Caco-2 (cell line): ENCODE measurements at places on chromosomes 1 and 21. TPM values are rescaled to one million over a fixed set of nuclear protein-coding genes. Genes with fewer than 3 reads are reported as not detected.

G0S2 gene
- 40.4 and 45.7 TPM in 2 replicates for total RNA-seq

POFUT2 gene
- 32.0 and 36.5 TPM in 2 replicates for total RNA-seq

ADAMTS5 gene
- not detected in 2 replicates for total RNA-seq

MEX3A gene
- 8.9 and 12.2 TPM in 2 replicates for total RNA-seq

TRIM67 gene
- 0.54 and 0.58 TPM in 2 replicates for total RNA-seq

PLXNA2 gene
- total RNA-seq: 3.2 and 5.7 TPM in 2 replicates

ITGB2 gene
- total RNA-seq: 0.48 and 1.1 TPM in 2 replicates

TCHHL1 gene
- not detected in 2 replicates for total RNA-seq

DUSP10 gene
- 2.0 and 2.1 TPM in 2 replicates for total RNA-seq

IL19 gene
- total RNA-seq: not detected in 2 replicates

AIRE gene
- not detected in 2 replicates for total RNA-seq

- no peak for DNase-seq
These were observed 13.9 kb downstream of the COL9A2 start for GRCh38 chr1:40303051-40303771.

GRCh38 chr21:27802816-27803475 is 836.1 kb upstream of the ADAMTS5 start:
- DNase-seq: peak; percentile 43

GRCh38 chr1:180386745-180387367 is 115.5 kb downstream of the ACBD6 start:
- no peak for DNase-seq

GRCh38 chr1:53388963-53389362 is 61.1 kb upstream of the LRP8 start:
- DNase-seq: no peak

- DNase-seq: no peak
These were observed 211.9 kb upstream of the EDN2 start for GRCh38 chr1:41696381-41696780.

DNA sequence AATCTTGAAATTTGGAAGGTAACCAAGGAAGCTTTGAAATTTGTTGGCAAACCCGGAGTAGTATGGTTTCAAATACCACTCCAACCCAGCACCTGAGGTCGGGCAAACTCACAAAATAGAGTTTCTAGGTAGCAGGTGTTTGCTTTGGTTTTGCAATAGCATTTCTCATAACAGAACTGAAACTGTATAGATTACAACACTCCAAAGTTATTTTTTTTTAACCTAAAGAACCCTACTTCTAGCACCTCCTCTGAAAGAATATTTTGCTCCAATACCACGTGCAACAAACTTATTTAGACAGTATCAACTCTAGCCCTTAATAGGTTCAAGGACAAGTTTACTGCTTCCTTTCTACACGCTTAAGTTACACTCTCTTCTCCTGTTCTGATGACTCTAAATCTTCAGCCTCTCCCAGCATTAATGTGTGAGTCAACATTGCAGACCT is 178.5 kb upstream of the FMN2 start:
- no peak for DNase-seq

- no peak for DNase-seq
These were observed 41.4 kb downstream of the YARS1 start for GRCh38 chr1:32775640-32776337.

GRCh38 chr1:107966550-107966949 is 1.6 kb upstream of the VAV3 start:
- no peak for DNase-seq

GRCh38 chr1:1678581-1679380 is 13.8 kb downstream of the SLC35E2B start:
- DNase-seq: no peak

- no peak for DNase-seq
These were observed 10.6 kb downstream of the ADARB1 start for GRCh38 chr21:45084881-45085536.

GRCh38 chr1:153394391-153394790 is 3.5 kb upstream of the S100A8 start:
- no peak for DNase-seq

GRCh38 chr1:197674286-197674685 is 101.0 kb downstream of the DENND1B start:
- DNase-seq: no peak

GRCh38 chr1:4020449-4020848 is 120.4 kb upstream of the C1orf174 start:
- DNase-seq: no peak

DNA sequence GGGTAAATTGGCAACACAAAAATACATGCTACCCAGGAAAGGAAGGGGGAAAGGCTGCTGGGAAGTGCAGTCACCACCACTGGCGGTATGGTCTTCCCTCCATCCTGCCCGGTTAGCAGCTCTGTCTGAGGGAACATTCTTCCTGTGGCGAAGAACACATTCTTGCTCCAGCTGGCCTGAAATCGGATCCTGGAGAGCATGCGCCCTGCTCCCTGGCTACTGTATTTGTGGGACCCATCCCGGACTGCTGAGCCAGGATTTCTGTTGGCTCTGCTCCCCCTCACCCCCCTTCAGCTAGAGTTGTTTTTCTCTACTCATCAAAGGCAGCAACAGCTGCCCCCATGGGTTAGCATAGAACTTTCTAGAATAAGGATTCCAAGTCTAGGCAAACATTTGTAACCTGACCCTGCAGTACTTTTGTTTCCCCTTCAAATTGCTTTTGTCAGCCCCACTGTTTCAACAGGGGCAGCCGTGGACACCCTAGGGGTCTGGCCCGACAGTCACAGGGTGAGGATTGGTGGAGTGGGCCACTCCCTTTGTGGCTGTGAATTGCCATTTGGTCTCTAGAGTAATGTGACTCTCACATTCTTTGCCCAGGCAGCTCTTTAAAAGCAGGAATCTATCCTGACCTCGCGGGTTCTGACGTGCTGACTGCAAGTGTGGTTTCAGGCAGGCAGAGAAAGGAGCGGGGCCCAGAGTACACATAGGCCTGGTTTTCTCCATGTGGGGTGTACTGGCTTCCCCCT is 157.7 kb downstream of the TOMM20 start:
- DNase-seq: peak; percentile 78

DNA sequence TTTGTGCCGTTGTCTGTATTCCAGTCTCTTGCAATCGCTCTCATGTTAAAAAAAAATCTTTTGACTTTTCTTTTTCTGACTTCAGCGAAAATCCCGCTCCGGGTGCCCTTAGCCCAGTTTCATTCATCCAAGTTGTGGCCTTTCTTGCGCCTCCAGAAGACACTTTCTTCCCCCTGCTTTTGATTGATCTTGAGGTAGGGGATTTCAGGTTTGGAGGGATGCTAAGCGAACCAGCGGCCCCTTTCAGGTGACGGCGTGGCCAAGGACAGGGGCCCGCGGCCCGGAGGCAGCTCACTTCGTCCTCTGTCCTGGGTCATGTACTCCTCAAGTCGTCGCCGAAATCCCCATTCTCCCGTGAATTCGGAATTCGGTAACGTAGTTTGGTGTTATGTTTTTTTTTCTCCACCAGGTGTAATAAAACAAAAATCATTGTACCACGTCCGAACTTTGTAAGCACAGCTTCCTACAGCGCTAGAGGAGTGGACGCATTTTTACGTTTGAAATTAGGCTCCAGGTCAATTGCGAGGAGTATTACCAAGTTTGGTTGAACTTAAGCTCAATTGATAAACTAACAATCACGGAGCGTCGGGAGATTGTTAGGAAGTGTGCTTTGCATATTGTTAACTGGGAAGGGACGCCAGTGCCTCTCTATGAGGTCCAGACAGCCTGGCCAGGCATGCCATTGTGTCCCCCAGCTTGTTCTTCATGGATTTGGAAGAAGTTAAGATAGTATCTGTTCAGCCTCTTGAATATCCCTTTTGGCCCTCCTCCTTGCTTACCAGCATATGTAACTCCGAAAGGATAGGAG is 1.1 kb downstream of the MRPS6 start:
- DNase-seq: no peak

GRCh38 chr1:60133000-60133673 is 59.6 kb upstream of the C1orf87 start:
- no peak for DNase-seq

GRCh38 chr1:98556521-98557158 is 104.9 kb upstream of the SNX7 start:
- DNase-seq: no peak

GRCh38 chr1:55300975-55301374 is 85.8 kb upstream of the USP24 start:
- no peak for DNase-seq

- DNase-seq: no peak
These were observed 403 bp upstream of the EPHX4 start for GRCh38 chr1:92029241-92029922.

GRCh38 chr1:42734201-42735035 is 5.6 kb downstream of the CLDN19 start:
- peak; percentile 31 for DNase-seq

- DNase-seq: peak; percentile 86
These were observed 214.1 kb upstream of the USP24 start for GRCh38 chr1:55428944-55429931.

DNA sequence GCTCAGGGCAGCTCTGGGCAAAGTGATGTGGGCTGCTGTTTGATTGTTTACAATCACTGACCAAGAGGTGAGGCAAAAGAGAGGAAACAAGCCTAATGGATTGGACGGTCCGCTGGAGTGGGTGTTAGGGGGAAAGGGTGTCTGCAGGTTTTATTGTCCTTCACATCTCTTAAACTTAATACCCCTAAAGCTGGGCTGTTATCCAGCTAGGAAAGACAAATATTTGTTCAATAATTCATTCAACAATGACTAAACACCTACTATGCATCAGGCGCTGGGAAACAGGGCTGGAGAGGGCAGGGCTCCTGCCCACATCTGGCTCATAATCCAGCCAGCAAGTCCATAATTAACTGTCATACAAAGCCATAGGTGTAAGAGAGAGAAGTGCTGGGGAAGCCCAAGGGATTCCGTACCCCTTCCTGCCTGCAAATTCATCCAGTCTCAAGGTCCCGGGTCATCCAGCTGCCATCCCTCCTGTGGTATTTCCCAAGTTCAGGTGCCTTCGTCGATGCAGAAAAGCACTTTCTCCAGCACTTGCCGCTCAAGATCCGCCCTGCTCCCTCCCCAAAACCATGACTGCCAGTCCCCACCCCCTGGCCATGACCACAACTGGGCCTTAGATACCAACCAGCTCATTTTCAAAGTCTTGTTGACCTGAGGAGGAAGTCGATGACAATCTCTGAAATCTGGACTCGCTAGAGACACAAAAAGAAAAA is 10.7 kb downstream of the TMEM63A start:
- no peak for DNase-seq

- no peak for DNase-seq
These were observed 46.9 kb upstream of the IFNLR1 start for GRCh38 chr1:24233684-24234600.

DNA sequence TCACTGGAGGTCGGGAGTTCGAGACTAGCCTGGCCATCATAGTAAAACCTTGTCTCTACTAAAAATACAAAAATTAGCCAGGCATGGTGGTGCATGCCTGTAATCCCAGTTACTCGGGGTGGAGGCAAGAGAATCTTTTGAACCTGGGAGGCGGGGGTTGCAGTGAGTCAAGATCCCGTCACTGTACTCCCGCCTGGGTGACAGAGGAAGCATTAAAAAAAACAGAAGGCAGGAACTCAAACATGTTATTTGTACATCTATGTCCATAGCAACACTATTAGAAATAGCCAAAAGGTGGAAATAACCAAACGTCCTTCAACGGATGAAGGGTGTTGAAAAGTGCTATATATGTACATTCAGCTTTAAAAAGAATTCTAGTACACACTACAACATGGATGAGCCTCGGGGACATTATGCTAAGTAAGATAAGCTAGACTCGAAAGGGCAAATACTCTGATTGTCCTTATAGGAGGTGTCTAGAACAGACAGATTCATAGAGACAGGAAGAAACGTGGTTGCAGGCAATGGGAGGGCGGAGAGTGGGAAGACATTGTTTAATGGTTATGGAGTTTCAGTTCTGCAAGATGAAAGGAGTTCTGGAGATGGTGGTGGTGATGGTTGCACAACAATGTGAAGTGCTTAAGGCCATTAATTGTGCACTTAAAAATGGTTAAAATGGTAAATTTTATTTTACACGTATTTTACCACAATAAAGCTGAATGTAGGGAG is 19.2 kb downstream of the NLRP3 start:
- DNase-seq: no peak

DNA sequence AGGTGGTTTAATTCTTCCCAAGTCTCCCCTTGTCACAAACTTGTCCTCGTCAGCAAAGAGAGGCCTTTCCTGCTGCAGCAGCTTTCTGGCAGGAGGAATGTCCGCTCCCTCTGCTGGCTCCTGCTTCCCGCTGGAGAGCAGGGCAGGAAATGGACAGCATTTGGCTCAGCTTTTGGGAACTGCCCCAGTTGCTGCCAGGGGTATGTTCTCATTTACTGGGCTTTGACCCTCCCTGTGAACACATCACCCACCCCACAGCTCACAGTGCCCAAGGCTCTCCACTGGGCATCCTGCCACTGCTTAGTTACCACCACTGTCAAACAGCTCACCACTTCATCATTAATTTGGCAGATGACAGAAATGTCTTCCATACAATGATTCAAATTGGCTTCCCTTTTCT is 75.4 kb downstream of the MRPL37 start:
- no peak for DNase-seq

GRCh38 chr1:8660411-8660828 is 157.0 kb downstream of the RERE start:
- no peak for DNase-seq

DNA sequence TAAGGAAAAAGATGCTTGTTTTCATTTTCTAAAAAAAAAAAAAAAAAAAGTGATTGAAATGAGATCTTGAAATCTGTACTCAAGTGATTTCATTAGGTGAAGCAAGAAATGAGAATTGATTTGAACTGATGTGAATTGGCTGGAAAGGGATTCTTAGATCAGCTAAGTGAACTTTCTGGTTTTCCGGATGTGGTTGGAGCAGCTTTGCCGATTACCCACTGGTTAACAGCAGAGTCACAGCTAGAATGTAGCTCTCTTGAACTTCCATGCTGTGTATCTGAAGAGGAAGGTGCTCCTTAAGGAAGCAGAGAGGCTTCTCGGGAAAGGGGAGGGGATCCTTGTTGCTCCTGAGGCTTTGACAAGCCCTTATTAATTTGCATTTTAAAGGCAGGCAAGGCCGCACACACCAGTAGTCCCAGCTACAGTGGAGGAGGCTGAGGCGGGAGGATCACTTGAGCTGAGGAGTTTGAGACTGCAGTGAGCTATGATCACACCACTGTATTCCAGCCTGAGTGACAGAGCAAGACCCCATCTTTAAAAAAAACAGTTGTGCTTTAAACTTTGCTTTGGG is 28.7 kb upstream of the PWP2 start:
- no peak for DNase-seq

DNA sequence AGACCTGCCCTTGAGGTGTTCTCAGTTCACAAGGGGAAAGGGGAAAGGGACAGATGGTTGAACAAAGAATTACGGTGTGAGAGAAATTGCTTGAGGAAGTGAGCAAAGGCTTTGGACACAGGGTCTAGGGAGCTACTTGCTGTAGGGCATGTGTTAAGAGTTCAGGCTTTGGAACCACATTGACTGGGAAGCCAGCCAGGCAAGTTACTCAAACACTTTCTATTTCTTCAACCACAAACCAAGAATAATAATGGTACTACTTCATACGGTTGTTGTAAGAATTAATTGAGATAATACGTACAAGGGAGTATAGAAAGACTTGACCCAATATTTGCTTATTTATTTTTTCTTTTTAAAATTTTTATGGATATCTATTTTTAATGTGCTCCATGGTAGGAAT is 26.6 kb downstream of the AK4 start:
- DNase-seq: no peak
